Cortex of kidney (tissue), 1 donor: ENCODE measurements at places on chromosomes 13 and 19.

DNA sequence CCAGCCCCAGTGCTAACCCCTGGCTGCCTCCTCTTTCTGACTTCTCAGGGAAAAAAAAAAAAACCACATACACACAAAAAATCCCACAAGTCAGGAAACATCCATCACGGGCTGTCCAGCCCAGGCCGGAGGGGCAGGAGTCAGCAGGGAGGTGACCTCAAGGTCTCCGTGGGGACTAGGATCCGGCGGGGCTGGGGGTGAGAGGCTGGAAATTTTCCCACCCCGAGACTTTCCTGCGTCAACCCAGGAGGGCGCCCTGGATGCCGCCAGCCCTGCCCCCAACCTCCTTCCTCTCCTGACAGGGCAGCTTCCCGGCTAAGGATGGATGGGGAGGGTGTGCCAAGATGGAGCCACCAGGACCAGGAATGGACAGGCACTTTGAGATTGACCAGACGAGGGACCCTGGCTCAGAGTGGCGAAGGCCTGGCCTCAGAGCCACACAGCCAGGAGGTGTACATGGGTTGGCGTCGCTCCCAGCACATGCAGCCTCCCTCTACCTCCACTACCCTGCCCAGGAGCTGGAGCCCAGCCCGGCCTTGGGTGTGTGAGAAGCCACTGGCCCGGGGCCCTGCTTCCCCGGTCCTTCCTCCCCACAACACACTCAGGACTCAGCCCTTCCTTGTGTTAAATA, 33.3 kb downstream of the BLOC1S3 start:
- DNase-seq = no peak

- no peak for DNase-seq
These were observed 677 bp downstream of the TGDS start for GRCh38 chr13:94595001-94595949.

GRCh38 chr13:51553531-51553930, 30.7 kb upstream of the WDFY2 start:
- DNase-seq = no peak

DNA sequence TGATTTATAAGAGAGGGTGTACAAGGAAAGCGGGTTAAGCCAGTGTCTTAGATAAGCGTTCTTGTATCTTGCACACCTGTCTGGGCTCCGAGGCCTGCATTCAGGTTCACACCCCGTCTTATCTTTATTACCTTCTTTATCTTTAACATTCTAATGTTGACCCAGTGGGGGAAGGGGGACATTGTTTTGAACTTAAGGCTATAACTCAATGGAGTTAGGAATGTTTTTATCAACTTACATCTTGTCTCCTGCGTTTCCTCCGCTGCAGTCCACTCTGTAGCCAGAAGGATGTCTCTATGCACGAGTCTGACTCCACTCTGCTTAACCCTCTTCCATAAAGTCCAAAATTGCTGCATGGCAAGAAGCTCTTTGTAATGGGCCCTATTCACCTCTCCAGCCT, 71.2 kb downstream of the FGF9 start:
- DNase-seq = no peak

DNA sequence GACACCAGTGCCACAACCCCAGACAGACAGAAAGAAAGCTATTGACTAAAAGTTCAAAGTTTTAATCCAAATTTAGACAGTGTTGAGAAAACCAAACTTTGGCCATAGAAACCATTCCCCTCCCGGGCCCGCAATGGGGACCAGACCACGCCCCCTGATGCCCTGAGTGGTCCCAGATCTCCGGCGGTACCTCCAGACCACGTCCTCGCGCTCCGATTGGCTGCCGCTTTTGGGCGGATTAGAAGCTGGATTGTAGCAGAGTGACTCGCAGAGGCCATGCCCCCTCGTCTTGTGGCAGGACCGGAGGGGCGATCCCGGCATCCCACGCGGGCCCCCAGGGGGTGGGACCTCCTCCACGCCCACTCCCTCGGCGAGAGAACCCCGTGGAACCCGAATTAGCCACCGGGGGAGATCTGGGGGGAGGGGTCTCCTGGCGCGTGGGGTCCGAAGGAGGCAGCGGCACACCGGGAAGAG, 797 bp upstream of the HSD17B14 start:
- DNase-seq = no peak

DNA sequence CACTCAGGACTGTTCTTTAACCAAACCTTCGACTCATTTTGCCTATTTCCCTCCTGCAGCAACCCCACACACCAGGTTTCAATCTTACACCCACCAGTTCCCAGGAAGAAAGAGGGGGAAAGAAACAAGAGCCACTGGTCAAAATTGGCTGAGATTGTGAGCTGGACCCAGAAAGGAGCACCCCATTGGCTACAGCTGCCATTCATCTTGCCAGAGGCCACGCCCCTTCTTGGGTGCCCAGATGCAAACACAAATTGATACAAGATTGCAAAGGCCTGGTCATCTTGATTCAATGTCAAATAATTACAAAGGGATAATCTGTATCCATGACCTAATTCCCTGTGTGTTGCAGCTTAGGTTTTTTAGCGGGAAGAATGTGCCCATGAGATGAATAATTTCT, 258.4 kb downstream of the LIG4 start:
- DNase-seq = no peak

DNA sequence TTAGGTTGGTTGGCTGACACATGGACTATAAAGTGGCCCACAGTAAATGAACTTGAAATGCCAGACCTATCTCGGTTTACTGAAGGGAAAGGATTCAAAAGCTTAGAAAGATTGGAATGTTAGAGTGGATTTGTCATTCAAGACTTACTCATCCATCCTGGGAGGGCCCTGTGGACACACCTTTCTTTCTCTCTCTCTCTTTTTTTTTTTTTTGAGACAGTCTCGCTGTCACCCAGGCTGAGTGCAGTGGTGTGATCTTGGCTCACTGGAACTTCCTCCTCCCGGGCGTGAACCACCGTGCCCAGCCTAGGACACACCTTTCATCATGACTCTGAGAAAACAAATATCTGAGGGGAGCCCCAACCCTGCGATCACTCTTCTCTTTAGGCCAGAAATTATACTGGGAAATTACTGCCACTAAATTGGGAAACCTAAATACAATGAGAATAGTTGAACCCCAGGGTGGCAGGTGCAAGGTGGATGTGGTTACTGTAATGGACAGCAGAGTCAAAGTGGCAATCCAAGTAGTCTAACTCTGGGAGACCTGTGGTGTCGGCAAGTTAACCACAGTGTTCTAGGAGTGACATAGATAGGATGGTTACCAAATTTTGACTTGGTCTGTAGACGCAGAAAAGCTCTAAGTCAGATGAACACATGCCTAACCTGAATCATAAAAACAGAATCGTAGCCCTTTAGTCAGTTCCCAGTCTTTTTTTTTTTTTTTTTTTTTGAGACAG, 47.1 kb upstream of the ZMYM5 start:
- no peak for DNase-seq

DNA sequence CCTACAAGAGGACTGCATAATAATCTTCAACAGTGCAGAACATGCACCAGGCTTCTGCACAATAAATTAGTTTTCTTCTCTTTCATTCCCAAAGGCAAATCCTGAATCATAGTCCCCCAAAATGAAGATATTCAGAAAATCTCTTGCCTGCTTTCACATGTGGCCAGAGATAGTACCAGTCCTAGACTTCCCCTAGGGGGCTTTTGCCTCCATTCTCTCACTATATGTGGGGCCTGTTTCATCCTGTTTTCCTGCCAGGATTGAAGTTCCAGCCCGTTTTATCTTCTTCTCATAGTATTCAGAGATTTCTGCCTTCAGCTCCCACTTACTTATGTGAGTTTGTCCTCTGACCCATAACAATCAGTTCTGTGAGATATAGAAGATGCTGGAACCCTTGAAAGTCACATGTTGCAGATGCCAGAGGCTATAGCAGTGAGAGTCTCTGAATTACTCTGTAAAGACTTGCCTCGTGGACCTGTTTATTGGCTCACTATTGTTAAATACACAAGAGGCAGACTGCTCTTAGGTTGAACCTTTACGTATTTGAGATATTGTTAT, 421.9 kb upstream of the PCDH9 start:
- no peak for DNase-seq

DNA sequence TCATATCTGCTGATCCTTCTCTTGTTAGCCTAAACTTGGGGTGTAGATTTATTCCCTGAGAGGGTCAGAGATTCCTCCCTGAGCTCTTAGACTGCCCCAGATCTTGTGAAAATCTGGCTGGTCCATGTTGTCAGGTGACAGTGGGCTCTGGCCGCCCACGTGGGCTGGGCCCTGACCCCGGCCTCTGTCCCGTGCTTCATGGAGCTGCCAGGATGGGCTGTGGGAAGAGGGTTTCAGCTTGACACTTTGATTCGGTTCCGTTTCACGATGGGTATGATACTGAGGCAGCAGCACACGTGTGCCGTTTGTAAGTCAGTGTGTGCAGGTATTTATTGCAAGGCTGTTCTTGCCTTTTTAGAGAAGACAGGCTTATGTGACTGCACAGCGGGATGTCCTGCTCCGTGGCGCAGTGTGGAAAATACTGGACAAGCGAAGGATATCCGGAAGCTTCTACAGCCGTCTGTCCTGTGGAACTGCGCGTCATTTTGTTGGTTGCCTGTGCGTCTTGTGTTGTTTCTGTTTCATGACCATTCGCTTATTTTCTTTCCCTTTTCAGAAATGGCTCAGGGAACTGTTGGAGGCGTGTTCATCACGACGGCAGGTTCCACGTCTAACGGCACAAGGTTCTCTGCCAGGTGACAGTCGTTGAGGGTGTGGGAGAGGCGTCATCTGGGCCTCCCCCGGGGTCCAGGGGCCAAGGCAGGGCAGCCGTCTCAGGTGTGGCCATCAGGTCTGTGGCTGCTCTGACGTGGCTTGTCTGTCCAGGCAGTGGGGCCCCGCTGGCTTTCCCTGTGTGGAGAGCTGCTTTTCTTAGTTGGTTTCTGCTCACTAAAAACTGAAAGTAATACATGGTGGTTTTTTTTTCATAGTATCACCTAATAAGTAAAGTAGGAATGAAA, 20.5 kb downstream of the ATP4B start:
- DNase-seq = no peak

DNA sequence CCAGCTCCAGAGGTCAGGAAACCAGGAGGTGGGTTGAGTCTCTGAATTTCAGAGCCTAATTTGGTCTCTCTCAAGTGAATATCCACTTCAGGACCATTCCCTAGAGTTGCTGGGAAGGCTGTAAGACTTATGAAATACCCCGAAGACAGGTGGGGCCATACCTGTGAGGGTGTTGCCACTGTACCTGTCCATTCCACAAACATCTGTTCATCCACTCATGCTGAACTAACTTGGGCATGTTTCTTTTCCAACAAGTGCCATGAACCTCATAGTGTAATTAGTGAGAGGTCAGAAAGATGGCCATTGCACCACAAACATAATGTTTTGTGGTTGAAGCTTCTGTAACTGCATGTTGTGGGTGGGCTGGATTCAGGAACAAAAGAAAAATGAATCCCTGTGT, 7.8 kb downstream of the ILF3 start:
- DNase-seq = no peak

DNA sequence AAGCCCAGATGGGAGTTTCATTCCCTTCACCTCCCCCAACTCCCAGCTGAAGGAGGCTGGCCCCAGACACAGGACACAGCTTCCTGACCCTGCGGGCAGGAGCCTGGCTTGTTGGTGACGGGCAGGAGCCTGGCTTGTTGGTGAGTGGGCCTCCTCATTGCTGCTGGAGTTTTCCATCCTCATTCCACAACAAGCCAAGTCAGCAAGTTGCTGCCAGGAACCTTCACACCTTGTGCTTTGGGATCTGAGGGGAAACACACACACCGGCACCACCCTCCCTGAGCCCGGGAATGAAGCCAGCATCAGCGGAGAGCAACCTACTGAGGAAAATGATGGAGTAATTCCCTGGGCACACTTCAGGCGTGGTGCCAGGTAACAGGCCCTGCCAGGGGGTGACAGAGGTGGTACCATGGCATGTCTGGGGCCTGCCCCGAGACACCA, 74.9 kb downstream of the ALOX5AP start:
- DNase-seq = no peak

GRCh38 chr19:53994811-53995210, 3.4 kb downstream of the CACNG6 start:
- no peak for DNase-seq

GRCh38 chr13:51995677-51996551, 15.3 kb downstream of the ATP7B start:
- no peak for DNase-seq

DNA sequence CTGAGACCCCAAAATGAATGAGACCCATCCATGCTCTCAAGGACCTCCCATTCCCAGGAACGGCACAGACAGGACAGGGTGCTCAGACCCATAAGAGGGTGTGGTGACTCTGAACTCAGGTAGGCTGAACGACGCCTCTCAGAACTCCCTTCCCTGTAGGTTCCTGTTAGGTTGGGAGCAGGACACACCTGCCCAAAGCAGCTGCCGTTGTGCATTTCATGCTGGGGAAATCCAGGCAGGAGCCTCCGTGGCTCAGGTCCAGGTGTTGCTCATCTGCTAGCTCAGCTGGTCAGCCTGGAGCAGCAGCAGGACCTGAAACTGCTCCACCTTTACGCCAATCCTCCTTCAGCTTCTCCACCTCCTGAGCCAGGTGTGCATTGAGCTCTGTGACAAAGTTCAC, 19.1 kb upstream of the TEX101 start:
- DNase-seq = no peak

DNA sequence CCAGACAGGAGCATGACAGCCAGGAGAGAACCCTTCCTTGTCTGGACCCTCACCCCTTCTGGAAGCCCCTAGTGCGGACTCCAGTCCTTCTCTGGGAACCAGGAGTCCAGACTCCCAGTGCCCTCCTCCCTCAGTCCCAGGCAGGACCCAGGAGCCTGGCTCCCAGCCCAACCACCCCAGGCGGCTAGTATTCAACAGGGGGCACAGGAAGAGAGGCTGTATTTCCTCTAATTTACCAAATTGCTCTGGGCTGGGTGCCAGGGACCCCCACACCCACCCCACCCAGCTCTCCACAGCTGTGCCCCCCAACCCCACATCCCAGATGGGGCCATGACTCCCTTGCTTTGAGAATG, 3.3 kb downstream of the GRIN2D start:
- DNase-seq = no peak

- no peak for DNase-seq
These were observed 105.6 kb downstream of the POSTN start for GRCh38 chr13:37492741-37493514.

- no peak for DNase-seq
These were observed 11.4 kb downstream of the ARHGEF1 start for GRCh38 chr19:41894350-41894749.

- DNase-seq = no peak
These were observed 12.2 kb downstream of the ZNF296 start for GRCh38 chr19:45063851-45064801.

DNA sequence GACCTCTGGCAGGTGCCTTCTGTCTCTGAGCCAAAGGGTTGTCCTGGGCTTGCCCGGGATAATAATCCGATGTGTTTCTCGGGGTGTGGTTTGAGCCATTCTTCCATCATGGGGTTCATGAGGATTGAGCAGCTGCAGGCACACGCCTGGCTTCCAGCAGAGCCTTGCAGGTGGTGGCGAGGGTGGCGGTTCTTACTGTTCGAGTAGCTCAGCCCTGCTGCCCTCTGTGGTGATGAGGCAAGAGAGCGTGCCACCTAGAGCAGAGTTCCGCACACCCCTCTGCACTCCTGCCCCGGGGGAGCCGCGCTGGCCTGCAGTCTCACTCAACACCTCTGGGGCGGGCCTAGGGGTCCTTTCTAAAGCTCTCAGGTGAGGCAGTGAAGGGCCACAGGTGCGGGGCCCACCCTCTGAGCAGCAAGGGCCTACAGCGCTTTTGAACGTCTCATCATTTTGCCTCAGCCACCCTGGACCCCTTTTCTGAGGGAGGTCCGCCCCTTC, 3.8 kb downstream of the SCN1B start:
- no peak for DNase-seq
